ENCODE measurements at places on chromosomes 6 and 20.

DNA sequence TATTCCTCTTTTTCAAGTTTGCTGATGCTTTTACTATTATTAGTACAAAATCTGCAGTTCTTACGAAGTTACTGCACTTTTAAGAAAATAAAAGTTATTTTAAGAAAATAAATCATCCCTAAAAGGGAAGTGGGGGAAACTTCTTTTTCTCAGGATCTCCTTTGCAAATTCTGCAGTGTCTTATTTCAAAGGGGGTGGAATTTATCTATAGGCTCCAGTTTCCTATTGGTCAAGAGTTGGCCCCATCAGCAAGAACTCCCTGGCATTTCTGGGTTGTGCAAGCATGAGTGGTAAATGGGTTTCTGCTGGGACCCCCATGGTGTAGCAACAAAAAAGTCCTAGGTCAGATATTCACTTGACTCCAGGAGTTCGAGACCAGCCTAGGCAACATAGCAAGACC is 136.3 kb upstream of the PRDM1 start:
- no peaks in the 10 kb centered on the region for H3K4me1 ChIP-seq
- DNase-seq = no peak
- H3K27me3 ChIP-seq = no peaks in the 10 kb centered on the region

DNA sequence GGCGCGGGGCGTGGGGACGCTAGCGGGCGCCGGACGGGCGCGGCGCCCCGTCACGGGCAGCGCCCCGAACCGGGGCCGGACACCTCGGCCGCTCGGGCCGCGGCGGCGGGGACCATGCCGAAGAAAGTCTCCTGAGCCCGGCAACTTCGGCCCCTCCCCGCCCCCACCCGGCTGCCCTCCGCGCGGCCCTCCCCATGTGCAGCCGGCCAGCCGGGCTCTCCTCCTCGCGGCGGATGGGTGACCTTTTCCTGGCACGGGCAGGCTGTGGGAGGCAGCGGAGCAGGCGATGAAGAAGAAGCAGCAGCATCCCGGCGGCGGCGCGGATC is 278 bp downstream of the UST start:
- DNase-seq = no peak
- peaks cover 31% of the 10 kb centered on the region for H3K4me1 ChIP-seq
- H3K27ac ChIP-seq = peak overlapping the region; percentile 51

DNA sequence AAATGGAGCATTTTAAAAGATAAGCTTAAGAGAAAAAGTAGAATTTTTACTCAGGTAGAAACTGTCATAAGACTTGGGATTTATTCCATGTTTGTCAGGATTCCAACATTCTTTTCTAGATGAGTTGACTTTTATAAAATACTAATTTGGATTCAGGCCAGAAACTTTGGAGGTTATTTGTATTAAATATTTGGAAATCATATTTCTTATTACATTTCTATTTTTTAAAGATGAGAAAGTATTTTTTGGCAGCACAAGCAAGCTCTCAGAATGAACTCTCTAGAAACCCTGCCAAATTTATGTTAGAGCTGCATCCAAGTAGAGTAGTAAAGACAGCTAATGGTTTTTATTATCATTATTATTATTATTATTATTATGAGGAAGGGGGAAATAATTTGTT is 1014.9 kb upstream of the GJE1 start:
- no peak overlapping the region for H3K4me3 ChIP-seq
- H3K4me1 ChIP-seq = no peaks in the 10 kb centered on the region
- H3K27me3 ChIP-seq = no peaks in the 10 kb centered on the region
- DNase-seq = no peak

GRCh38 chr6:89475634-89476033 is 42.7 kb downstream of the ANKRD6 start:
- peaks cover 14% of the 10 kb centered on the region for H3K4me1 ChIP-seq
- no peaks in the 10 kb centered on the region for H3K36me3 ChIP-seq
- no peak overlapping the region for H3K4me3 ChIP-seq
- DNase-seq = no peak
- H3K27me3 ChIP-seq = no peaks in the 10 kb centered on the region

DNA sequence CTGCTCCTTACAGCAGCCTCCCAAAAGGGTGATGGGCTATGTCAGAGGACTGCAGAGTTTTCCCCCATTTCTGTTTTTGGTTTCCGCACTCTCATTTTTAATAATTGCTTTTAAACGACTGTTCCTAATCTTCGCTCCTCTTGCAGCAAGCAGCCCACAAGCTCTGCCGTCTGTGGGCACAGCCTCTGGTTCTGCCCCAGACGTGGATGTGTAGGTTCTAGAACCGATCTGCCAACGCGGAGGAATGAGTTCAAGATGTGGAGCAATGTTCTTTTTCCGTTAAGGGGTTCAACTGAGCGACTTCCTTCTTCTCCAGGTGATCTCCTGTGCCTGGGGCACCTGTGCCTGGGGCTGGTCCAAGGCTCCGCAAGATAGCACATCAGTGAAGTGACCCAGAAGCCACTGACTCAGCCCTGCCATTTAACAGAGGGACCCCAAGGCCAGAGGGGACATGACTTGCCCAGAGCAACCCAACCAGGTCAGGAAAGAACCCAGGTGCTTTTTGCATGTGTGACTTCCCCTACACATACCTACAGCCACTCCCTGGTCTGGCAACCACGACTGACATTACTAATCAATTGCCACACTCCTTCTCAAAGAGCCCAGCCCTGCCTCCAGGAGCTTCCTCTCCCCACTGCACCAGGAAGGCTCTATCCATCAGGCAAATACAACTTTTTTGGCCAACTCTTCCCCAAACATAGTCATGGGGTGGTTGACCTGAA is 22.7 kb downstream of the PMEPA1 start:
- no peaks in the 10 kb centered on the region for H3K27me3 ChIP-seq
- H3K4me3 ChIP-seq = no peak overlapping the region
- no peaks in the 10 kb centered on the region for H3K4me1 ChIP-seq
- no peak overlapping the region for H3K27ac ChIP-seq
- H3K36me3 ChIP-seq = no peaks in the 10 kb centered on the region
- DNase-seq = no peak

- H3K4me3 ChIP-seq = peak overlapping the region; percentile 83
- no peaks in the 10 kb centered on the region for H3K27me3 ChIP-seq
- H3K36me3 ChIP-seq = peaks cover 21% of the 10 kb centered on the region
- peak overlapping the region; percentile 82 for H3K27ac ChIP-seq
Measured at GRCh38 chr6:16129623-16130401, 926 bp downstream of the MYLIP start.

GRCh38 chr6:142872376-142872775 is 72.6 kb downstream of the HIVEP2 start:
- peaks cover 6% of the 10 kb centered on the region for H3K36me3 ChIP-seq
- DNase-seq = no peak
- H3K4me3 ChIP-seq = no peak overlapping the region
- H3K27ac ChIP-seq = peak overlapping the region; percentile 30
- H3K27me3 ChIP-seq = no peaks in the 10 kb centered on the region
- peaks cover 48% of the 10 kb centered on the region for H3K4me1 ChIP-seq

GRCh38 chr20:38859070-38859690 is 53.7 kb downstream of the PPP1R16B start:
- H3K4me1 ChIP-seq = peaks cover 79% of the 10 kb centered on the region
- no peak overlapping the region for H3K4me3 ChIP-seq
- no peak for DNase-seq

- no peak overlapping the region for H3K4me3 ChIP-seq
- no peaks in the 10 kb centered on the region for H3K4me1 ChIP-seq
- H3K27me3 ChIP-seq = no peaks in the 10 kb centered on the region
- no peak overlapping the region for H3K27ac ChIP-seq
- H3K36me3 ChIP-seq = no peaks in the 10 kb centered on the region
Measured at GRCh38 chr6:119552021-119552420, 202.5 kb upstream of the MAN1A1 start.

DNA sequence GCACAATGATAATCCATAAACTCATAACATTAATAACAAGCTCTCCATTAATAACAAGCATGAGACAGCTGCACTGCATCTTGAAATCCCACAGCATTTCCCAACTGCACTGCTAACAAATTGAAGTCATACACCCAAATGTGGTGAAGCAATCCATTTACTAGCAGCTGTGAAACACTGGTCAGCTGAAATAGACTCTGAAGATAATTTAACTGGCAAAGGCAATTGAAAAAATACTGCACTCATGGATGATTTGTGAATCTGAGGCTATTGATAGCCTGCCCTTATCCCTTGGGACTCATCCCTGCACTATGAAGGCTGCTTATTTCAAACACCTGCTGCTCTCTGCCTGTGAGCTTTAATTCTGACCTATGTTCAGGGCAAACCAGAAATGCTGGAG is 49.1 kb upstream of the PLCB1 start:
- no peak overlapping the region for H3K4me3 ChIP-seq

GRCh38 chr6:158780988-158781691 is 38.0 kb downstream of the EZR start:
- H3K27me3 ChIP-seq = no peaks in the 10 kb centered on the region
- no peak overlapping the region for H3K4me3 ChIP-seq
- H3K4me1 ChIP-seq = peaks cover 24% of the 10 kb centered on the region
- H3K36me3 ChIP-seq = peaks cover 97% of the 10 kb centered on the region

- H3K4me3 ChIP-seq = no peak overlapping the region
- peak overlapping the region; percentile 42 for H3K27ac ChIP-seq
- no peaks in the 10 kb centered on the region for H3K27me3 ChIP-seq
- H3K36me3 ChIP-seq = peaks cover 16% of the 10 kb centered on the region
- peaks cover 3% of the 10 kb centered on the region for H3K4me1 ChIP-seq
Measured at GRCh38 chr6:135030532-135031178, 24.0 kb downstream of the HBS1L start.

DNA sequence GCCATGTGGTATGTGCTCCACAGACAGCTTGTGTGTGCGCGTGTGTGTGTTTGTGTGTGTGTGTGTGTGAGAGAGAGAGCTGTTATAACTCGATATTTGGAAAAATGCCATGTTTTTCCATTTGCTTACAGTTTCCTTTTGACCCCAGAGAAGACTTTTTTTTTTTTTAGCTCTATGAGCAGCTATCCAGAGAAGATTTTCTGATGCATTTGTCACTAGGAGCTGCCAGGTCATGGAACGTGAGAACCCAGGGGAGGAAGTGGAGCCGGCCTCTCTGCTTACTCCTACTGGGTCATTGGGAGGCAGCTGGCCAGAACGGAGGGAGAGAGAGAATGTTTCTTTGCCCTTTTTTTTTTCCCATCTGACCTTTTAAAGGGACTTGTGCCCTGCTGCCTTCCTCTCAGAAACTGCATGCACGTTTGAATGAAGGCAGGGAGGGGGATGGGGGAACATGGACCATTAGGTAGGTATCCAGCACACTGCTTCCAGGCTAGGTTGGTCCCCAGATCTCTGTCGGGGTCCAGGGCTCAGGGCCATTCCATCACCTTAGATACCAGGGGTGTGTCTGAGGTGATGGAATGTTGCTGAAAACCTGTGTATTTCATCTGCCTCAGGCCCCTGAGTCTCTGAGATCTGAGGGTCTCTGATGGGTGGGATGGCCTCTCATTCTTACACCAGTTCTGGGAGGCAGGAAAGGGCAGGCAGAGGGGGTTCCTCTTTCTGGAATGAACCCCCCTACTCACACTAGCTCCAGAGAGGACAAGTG is 11.2 kb upstream of the MRPS18A start:
- H3K36me3 ChIP-seq = no peaks in the 10 kb centered on the region
- no peak overlapping the region for H3K4me3 ChIP-seq
- H3K4me1 ChIP-seq = no peaks in the 10 kb centered on the region
- no peak for DNase-seq
- H3K27ac ChIP-seq = no peak overlapping the region

All from CD4-positive, alpha-beta T cell (primary cell).